ENCODE measurements at places on chromosomes 16 and 17.

DNA sequence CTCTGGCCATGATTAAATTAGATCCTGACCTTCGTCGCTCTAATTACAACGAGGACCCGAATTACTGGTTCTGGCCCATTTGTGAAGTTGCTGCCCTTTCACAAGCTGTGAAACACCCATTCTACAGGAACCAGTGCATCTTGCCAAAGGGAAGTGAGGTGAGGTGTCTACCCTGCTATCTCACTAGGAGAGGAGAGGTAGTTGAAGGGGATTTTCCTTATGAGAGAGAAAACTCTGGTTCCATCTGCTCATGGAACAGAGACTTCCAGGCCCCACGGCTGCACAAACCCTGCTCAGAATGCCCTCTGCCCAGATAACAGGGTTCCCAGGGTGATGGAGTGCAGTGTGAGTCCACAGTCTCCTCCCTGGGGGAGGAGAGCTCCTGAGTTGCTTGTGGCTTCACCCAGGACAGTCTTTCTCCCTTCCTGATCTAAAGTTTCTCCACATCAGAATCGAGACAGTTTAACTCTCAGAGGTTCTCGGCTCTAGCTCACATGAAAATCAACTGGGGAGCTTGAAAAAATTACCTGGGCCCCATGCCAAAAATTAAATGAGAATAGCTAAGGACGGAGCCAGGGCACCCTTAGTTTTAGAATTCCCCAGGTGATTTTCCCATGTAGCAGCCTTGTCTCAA, 7.8 kb upstream of the SSTR2 start:
- DNase-seq, result no peak

DNA sequence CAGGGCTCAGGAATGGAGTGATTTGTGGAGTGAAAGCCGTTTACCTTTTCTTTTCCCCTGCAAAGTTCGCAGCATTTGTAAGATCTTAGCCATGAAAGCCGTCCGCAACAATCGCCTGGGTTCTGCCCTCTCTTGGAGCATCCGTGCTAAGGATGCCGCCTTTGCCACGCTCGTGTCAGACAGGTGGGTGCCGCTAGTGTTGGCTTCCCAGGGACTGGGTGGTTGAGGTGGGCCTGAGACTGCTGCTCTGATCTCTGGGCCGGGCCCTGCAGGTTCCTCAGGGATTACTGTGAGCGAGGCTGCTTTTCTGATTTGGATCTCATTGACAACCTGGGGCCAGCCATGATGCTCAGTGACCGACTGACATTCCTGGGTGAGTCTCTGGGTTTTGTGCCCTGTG, 27.3 kb downstream of the NUP85 start:
- no peak for DNase-seq

- no peak for DNase-seq
Measured at GRCh38 chr17:9646546-9646885, 1.2 kb downstream of the USP43 start.

GRCh38 chr17:76997981-76998531, 129.9 kb downstream of the MGAT5B start:
- no peak for DNase-seq

- DNase-seq, result no peak
Measured at GRCh38 chr17:62186841-62187240, 121.8 kb upstream of the MED13 start.
